ENCODE measurements at places on chromosomes 2 and 18. TPM values are rescaled to one million over a fixed set of nuclear protein-coding genes. Genes with fewer than 3 reads are reported as not detected.

DNA sequence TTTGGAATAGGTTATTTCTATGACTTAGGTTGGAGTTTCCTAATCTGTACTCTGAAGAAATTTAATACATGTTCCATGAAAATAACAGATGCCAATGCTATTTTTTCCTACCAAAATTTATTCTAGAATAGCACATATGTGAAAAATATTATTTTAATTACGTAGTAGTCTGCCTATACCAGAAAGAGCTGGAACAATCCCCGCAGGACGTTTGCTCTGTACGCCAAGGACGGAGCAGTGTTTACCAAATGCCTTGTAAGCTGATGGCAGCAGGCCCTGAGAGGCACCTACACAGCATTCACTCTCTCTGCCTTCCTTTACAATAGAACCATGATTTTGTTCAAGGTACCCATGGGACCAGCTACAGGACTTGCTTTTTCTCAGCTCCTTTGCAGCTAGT is 16.8 kb upstream of the SLC1A4 start:
- no peak for DNase-seq

CSRNP3 gene
- not detected for total RNA-seq

NT5C1B gene
- not detected for total RNA-seq

GRCh38 chr2:182887093-182887492 is 20.7 kb upstream of the FRZB start:
- no peak for DNase-seq

DNA sequence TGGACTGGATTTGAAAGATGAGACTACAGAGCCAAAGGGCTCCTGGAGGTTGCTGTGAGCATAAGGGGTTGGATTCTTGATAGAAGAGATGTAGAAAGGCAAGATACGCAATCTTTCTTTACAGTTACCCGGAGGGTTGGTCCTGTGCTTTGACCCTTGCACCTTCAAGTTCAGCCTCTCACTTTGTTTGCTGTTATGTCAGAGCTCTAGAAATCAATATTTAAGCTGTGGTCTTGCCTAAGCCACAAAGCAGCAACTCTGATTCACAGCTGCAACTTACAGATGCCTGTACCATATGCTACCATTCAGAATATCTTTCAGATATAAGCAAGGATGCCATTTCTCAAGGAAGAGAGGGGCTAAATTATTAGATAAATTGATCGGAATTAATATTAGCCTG is 943.1 kb upstream of the LRRTM1 start:
- no peak for DNase-seq

C2orf15 gene
- not detected for total RNA-seq

- no peak for DNase-seq
Observed at GRCh38 chr2:50320721-50321120, 711.2 kb downstream of the NRXN1 start.

All from natural killer cell treated with Interleukin-12 subunit alpha and Interleukin-12 subunit beta and Interleukin-15 and Interleukin-18, amount 100 ng/mL, for 72 hours (primary cell).